ENCODE measurements at places on chromosomes 4 and X.

GRCh38 chr4:130238121-130238520 lies 1142.2 kb downstream of the C4orf33 start:
- no peak for DNase-seq

GRCh38 chrX:112677167-112677566 lies 2.6 kb downstream of the LHFPL1 start:
- no peak for DNase-seq

DNA sequence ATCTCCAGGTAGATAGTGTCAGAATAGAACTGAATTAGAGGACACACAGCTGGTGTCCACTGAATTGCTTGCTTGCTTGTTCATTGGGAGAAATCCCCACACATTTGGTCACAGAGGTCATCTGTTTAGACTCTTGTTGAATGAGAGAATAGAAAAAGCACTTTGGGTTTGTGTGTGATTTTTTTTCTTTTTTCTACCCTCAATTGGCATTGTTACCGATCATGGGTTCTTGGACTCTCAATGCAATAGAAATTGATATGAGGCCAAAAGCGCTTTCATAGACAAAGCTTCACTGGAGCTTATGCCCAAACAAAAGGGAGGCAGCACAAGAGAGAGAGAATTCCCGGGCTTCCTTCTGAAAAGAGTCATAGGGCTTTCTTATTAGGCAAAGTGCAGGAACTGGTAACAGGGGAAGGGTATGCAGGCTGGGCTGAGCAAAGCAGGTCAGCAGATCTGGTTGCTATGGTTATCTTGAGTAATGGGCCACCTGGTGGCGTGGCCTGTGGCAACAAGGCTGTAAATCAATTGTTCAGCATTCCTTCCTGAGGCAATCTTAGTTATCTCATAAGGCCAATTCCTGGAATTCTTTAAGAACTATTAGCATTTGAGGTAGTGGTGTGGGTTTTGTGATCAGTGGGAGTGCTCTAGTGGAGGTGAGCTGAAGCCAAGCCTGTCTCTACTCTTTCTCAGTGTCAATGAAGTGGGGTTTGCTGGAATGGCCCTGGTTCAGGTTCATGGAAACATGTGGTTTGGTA lies 5.3 kb upstream of the GPR82 start:
- no peak for DNase-seq

- peak; percentile 91 for DNase-seq
These were observed 68.5 kb upstream of the MXD4 start for GRCh38 chr4:2330091-2331042.

- DNase-seq, result no peak
These were observed 486.6 kb upstream of the PCDH10 start for GRCh38 chr4:132662456-132662855.

DNA sequence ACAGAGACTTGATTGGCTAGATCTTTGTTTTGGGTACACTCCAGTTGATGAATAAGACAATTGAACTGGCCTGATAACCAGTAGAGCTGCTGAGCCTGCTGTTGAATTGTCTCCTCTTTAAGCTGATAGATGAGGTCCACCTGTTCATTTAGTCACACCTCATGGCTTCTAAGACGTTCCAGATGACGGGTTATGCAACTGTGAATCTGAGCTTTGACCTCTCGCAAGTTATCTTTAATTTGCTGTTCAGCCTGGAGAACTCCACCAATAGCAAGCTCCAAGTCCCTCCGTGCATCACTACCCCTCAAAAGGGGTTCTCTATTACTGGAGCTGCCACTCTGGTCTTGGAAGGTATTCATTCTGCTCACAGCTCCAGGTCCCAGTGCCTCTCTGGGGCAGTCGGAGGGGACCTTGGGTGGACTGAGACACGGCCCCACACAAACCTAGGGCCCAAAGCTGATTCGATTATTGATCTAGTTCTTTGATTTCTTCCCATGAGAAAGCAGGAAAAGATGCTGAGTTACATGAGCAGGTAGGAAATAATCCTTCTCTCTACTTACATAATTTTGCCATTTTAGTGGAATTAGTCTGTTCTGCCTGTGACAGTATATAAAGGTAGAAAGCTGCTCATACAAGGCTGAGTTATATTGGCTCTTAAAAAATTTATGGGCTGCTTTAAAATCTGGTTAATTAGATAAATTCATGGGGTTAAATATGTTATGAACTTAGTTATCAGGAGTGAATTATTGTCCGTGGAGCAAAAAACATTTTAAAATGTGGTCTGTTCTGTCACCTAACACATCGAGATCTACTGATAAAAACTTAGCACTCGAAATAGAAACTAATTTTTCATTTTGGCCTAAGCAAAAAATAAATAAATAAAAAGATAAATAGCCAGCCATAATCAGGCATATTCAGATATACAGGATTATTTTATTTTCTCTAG lies 6.8 kb downstream of the MMAA start:
- no peak for DNase-seq

- peak; percentile 0 for DNase-seq
These were observed 57.6 kb downstream of the CCDC160 start for GRCh38 chrX:134294548-134294947.

DNA sequence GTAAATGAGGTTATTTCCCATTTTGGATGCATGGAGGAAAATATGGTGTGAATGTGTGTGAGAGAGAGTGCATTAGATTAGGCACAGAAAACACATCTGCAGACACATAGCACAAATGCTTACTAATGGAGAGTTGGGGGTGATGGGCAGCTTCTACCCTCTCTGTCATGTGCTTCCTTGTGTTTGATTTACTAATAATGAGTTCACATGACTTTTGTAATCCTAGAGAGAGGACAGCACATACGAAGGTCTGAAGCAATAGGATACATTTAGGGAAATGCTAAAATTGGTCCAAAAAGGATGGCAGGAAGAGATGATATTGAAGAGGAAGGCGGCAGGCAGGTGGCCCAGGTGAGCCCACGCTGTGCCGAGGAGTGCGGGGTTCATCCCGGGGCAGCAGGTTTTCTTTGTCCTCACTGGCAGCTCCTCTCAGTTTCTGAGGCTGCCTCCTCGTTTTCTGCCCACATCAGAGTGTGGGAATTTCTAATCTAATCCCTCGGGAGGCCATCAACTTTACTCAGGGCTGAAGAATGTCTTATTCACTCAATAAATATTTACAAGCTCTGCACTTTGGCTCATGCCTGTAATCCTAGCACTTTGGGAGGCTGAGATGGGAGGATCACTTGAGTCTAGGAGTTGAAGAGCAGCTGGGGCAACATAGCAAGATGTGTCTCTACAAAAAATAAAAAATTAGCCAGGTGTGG lies 15.9 kb upstream of the MAP9 start:
- peak; percentile 85 for DNase-seq

Data from foreskin fibroblast (primary cell).